Tibial nerve (tissue), 4 donors: ENCODE measurements at places on chromosomes 12 and 14.

- DNase-seq: no peak
Measured at GRCh38 chr14:68590201-68590522, 202.7 kb downstream of the ZFP36L1 start.

GRCh38 chr14:92546347-92547053, 32.9 kb downstream of the RIN3 start:
- DNase-seq: no peak

DNA sequence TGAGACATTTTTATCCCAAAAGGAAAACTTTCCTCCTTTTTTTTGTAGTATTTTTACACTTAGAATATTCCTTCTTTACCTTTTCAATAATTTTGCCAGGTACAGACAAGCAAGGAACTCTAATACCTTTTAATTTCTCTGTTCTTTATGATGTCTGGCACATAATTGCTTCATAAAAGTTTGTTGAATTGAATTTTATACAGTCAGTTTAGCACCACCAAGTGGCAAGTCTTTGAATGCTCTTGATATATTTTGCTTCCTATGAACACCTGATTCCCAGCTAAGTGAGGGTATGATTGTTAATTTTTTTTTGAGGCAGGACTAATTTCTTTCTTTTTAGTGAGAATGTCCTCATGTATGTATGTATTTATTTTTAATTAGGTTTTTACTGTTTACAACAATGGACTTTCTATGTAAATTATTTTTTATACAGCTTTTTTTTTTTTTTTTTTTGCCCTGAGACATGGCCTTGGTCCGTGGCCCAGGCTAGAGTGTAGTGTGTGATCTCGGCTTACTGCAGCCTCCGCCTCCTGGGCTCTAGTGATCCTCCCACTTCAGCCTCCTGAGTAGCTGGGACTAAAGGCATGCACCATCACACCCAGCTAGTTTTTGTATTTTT, 6.9 kb downstream of the TBC1D15 start:
- DNase-seq: no peak

DNA sequence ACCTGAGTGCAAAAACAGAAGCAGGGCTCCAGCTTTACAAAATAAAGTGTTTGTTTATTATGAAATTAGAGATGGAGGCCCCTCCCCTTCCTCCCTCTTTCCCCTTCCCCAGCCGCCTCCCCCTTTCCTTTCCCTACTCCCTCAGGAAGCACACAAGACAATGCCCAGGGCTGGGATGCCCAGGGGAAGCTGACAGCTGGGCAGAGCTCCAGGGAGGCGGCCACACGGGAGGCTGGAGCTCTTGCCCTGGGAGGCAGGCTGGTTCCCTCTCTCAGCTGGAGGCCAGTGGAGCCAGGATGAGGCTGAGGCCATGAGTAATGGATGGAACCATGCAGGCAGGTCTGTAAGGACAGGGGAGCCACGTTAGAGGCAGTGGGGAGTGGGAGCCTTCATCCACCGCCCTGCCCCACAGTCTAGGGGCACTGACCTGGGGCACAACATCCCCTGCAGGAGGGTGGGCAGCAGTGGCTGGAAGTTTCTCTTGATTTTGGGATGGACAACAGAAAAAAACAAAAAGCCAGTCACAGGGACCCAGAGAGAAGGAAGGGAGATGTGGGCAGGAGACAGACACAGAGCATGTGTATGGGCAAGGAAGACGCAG, 5.1 kb downstream of the PSMB11 start:
- DNase-seq: no peak

- no peak for DNase-seq
Measured at GRCh38 chr14:68141281-68142088, 321.9 kb downstream of the RAD51B start.

GRCh38 chr12:96093543-96094196, 58.3 kb upstream of the LTA4H start:
- DNase-seq: no peak

GRCh38 chr12:41287500-41288141, 99.5 kb downstream of the PDZRN4 start:
- DNase-seq: no peak

DNA sequence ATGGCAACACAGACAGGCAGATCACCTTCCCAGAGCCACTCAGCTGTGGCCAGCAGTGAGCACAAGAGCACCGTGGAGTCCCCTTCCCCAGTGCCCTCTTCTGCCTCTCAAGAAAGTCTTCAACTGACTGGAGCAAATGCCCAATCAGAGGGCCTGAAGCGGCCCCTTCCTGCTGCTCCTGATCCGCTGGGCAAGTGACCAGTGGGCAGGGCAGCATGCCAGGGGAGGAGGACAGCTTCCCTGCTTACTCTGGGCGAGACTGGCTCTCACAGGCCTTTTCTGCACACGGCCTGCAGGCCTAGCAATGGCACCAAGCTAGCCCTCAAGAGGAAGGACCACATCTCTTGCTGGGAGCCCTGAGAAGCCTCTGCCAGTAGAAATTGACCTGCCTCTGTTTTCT, 890 bp downstream of the KRT71 start:
- DNase-seq: no peak

DNA sequence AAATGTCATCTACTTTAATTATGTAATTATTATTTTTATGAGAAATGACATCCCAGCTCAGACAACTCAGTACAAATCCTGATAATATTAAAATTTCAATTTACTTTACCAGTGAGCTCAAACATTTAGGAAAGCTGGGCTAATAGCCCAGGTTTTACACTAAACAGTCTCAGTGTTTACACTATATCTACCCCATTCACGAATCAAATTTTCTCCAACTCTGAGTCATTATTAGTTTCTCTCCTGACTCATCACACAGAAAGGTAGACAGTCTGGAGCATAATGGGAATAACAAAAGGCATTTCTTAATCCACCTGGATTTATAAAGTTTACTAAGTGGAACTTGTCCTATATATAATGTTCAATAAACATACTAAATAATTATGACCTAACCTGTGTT, 5.7 kb downstream of the PAWR start:
- no peak for DNase-seq

- DNase-seq: no peak
Measured at GRCh38 chr14:34580381-34580780, 40.9 kb upstream of the EAPP start.

- no peak for DNase-seq
Measured at GRCh38 chr12:9626821-9627220, 19.1 kb upstream of the KLRB1 start.

- DNase-seq: no peak
Measured at GRCh38 chr14:106309423-106309822, 783.0 kb downstream of the TMEM121 start.

DNA sequence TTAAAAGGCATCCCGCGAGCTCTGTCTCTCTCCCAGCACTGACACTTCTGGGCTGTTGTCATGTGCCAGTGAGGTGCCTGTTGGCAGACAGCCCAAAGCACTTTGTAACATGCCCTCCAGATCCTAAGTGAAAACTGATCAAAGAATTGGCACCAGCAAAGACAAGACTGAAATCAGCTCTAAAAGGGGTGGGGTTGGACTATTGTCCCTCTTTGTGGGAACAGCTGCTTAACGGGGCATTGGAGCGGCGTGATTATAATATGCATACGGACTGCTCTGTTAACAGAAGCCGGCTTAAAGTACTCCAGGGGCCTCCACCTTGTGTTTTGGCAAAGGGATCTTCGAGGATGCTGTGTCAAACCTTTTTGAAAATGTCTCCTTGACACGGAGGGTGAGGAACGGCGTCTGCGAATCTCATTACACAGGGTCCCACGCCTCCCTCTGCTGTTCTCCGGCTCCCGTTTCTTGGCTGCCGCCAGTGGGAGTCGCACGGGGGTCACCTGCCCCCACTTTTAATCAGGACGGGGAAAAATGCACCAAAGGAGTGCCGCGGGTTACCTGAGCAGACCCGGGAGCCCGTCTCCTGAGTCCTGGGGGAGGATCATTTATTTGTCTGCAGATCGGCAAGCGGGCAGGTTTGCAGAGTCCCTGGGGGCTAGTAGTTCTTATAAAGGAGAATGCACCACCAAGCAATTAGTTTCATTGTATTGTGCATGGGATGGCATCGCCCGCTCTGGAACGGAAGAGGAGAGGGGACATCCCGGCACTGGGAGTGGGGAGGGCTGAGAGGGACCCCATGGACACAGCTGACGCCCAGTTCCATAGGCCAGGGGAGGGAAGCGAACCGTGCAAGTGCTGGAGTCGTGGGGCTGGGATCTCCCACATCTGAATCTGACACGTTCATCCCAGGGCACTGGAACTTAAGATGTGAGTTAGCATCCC, 44.3 kb downstream of the SPRING1 start:
- no peak for DNase-seq

- no peak for DNase-seq
Measured at GRCh38 chr14:52352061-52352491, 38.0 kb downstream of the PTGER2 start.

DNA sequence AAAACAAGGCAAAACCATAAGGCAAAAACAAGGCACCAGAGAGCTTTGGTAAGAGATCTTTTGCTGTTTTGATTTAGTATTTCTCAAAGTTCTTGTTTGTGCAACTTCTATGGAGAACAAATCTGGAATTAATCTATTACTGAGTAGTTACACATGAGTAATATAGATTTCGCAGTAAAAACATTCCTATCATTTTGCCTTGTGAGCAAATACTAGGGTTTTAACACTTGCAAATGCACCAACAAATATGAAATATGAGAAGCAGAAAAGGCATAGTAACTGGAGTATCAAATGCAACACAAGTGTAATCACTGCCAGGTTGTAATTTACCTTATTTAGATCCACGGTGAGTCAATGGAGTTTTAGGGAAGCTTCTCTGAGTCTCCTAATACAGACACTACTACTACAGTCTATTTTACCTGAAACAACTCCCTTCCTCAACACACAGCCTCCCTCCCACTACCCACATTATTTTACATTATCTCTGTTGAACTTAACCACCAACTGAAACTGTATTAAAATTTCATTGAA, 324.1 kb downstream of the FLRT2 start:
- no peak for DNase-seq

GRCh38 chr14:54944737-54945391, 42.2 kb upstream of the GCH1 start:
- DNase-seq: no peak

- DNase-seq: no peak
Measured at GRCh38 chr14:32044454-32044853, 32.6 kb upstream of the ARHGAP5 start.

DNA sequence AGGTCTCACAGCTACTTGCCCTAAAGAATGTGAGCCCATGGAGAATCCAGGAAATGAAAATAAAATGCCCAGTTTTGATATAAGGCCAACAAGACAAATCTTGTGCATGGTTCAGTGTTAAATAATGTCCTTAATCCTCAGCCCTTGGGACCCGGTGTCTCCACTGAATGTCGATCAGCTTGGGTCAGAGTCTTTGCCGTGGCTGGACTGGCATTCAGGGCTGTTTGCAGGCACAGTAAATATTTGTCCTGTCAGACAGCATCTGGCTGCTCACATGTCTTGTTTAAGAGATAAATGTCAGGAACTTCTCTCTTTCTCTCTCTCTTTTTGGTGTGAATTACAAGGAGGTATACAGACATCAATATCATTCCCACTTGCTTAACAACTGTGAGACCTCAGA, 452.5 kb downstream of the FUT8 start:
- DNase-seq: no peak

DNA sequence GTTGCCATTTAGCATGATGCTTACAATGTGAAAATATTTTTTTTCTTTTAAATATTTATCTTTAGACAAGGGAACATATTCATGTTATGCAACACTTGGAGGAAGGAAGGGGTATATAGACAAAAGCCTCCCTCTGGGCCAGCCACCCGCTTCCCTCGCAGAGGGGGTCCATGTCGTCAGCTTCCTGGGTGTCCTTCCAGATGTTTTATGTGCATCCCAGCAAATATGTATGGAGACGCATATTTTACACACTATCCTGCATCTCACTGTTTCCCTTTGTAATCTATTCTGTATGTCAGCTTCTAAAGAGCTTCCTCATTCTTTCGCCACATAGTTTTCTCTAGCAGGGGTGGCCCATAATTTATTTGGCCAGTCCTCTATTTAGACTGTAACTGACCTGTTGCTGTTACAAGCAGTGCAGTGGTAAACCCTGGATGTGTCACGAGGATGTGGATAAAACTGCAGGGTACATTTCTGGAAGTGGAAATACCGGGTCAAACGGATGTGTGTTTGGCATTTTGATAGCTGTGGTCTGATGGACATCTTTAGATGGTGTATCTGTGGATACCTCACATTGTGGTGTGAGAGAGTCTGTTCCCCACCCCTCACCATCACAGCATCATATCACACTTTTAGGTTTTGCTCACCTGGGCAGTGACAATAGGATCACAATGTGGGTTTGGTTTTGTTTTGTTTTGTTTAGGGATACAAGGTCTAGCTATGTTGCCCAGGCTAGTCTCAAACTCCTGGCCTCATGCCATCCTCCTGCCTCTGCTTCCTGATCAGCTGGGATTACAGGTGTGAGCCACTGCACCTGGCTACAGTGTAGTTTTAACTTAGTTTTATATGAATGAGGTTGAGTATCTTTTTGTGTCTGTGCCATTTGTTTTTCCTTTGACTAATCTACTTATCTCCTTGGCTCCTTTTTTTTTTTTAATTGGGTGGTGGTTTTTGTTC, 31.6 kb downstream of the FAM222A start:
- no peak for DNase-seq

DNA sequence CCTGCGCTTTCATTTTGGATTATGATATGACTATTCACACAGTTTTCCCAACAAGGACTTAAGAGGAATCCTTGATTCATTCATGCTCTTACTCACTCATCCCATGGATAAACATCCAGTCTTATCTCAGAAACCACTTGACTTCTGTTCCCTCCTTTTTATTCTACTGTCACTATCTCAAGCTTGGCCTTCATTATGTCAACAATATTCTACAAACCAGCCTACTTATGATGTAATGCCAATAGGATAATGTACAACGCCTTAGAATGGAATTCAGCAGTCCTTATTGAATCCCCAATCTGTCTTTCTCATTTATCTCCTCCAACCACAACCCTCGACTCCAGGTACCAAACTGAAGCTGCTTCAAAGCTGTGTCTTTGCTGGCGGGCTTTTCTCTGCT, 448.5 kb downstream of the PDZRN4 start:
- DNase-seq: no peak

DNA sequence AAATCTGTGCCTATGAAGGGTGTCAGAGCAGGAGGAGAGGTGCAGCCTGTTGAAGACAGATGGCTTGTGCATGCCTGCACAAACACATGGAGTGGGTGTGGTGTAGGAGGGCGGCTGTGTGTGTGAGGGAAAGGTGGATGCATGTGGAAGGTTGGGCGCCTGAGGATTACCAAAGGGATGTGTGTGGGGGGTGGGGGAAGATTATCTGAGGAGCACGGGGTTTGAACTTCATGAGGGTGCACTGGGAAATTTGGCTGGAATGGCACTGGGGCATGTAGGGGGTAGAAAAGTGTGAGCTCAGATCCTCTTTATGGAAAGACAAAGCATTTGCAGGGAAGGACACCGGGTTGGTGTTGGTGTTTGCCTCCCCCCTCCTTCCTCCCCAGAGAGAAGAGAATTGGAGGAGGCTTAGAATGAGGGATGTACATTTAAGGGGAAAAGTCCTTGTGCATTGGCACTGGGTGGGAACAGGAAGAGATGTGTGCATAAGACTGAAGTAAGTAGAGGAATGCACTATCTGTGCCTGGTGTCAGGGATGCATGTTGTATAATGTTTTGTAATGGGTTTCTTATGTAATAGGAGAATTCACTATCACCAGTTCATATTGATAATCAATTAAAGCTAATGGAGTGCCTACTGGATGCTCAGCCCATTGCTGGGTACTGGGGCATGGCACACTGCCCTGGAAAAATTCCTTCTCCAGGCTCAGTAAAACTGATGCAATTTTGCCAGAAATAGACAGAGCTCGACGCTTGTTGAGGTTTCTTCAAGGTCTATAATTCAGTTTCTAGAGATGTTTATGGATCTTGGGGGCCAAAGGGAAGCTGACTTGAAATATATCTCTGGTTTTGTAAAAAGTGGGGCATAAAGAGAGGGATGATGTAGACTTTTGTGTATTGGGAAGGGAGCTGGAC, 3.0 kb downstream of the NTF3 start:
- DNase-seq: no peak
